ENCODE measurements at places on chromosomes 11 and 22. TPM values are rescaled to one million over a fixed set of nuclear protein-coding genes. Genes with fewer than 3 reads are reported as not detected.

Gene RNF169
- 39.3 TPM for total RNA-seq

DNA sequence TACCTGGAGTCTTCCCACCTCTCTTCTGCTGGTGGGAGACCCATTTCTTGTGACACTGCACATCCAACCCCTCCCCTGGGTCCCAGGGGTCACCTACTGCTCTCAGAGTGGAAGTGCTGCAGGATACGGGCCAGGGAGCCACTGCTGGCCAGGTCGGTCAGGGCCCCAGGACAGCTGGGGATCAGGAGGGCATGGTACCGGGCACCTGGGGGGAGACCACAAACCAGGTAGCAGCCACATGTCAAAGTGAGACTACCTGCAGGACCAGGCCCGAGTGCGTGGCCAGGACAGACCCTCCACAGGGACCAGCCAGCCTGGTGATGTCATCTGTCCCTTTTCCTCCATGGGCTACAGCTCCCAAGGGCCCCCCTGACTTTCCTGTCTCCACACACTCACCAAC, 3.9 kb downstream of the GATD1 start:
- no peak for DNase-seq

GRCh38 chr11:18934195-18934814, 4.9 kb downstream of the MRGPRX1 start:
- no peak for DNase-seq

DNA sequence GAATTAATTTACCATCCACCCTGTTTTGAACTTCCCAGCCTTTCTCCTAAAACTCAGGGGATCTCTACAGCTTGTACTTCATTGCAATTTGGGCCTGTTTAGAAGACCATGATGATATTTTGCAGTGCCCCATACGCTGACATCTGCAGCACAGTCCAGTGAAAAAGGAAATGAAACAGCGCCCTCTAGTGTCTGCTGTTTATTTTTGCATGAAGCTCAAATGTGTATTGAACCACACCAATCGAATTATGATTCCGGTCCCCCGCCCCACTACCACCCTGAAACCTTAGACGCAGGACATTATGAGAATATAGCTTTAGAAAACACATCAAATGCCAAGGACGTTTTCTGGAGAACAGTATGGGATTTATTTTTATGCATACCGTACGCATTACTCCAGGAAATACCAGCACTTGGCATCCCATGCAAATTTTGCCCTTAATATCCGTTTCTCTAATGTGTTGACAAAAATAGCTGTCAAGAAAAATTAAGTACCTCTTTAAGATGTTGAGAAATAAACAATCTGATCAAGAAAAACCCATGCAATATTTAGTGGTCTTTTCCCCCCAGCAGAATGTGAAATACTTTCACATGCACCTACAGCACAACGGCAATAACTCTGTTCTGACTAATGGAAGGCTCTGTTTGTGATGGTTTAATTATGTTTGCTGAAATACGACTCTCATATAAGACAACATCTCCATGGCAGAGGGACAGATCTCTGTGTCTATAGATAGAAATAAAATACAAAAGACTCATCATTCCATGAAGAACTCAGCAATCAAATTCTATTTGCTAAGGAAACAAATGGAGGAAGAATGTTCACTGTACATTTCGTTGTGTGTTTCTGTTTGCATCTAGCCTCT, 93.9 kb downstream of the TECTA start:
- peak; percentile 23 for DNase-seq

DNA sequence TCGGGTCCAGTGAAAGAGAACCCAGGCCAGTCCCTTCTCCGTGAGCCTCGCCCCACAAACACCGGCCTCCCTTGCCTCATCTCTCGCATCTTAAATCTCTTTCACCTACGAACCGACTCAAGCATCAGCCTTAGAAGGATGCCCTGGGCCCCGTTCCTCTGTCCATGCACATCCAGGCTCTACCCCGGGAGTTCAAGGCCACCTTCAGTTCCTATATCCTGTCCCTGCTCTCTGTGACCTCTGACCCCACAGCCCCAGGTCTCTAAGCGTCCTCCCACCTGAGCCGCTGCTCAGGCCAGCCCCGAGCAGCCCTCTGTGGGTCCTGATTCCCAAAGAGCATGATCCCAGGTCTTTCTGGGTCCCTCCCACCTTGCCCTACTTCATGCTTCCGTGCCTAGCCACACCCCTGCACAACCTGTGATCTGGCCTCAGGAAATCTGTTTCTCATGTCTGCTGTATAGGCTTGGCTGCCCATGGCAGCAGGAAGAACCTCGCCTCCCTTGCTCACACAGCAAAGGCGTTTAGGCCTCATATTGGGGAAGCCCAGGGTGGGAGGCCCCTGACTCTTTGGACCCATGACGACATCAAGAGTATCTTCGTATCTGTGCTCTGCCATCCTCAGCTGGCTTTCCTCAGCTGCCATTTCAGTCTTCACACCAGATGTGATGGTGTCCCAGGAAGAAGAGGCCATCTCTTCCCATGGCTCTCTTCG, 77.5 kb upstream of the SEPTIN5 start:
- DNase-seq: no peak

DNA sequence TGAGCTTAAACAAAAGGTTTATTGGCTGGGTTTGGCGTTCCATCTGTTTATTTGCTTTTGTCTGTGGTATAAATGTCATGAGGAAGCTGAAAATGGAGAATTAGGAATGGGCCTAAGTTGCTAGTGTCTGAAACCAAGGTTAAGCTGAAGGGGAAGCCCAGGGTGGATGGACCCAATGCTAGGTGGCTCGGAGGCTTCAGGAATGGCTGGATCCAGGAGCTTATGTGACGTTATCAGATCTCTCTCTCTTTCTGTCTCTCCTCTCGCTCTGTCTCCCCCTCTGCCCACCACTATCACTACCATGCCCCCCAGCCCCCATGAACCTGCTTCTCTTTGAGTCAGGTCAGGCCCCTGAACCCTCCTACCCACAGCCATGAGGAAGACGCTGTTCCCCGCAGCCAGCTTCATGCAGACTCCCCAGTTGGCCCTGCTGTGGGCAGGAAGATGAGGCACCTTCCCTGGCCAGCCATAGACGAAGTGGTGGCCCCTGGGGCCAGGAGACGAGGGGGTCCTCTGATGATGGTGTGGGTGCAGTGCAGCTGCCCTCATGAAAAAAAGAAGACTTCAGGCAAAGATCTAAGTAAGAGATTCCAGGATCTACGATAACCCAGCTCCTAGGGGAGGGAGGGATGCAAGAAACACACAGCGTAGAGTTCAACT, 101.5 kb downstream of the BRD1 start:
- DNase-seq: no peak

DNA sequence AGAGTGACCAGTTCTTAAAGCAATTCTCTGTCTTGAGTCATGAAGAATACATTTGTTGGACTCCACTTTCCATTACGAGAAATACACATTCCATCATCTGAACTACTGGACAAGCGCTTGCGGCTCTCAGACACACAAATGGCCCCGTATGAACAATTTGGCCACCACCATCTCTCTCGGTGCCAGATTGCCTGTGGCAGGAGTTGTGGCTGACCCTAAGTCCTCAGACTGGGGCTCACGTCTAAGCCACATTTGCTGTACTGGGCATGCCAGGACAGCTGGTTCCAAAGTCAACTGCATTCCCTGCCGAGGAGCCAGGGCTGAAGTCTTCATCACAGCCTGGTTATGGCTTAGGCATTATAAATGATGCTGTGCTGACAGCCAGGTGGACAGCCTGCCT, 227.5 kb downstream of the MIAT start:
- DNase-seq: no peak

DNA sequence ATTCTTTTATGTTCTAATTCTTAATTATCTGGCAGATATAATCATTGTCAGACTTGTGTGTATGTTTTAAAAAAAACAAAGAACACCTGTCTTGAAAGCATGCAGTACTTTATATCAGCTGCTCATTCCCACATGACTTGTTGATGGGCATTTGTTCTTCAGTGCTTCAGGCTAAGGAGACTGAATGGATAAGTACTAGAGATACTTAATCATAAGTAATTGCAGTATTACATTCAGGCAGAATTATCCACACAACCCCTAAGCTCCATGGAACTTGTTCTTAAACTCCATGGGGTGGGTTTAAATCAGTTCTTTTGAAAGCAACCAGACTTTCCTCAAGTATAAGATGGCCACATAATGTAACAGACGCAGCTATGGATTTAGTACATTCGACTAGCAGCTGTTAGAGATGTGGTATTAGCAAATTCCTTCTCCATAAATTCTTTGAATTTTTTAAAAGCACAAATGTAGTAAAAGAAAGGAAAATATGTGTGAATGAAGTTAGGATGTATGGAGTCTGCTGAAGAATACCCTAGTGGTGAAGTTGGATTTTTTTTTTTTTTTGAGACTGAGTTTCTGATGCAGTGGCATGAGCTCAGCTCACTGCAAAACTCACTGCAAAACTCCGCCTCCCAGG, 3.0 kb downstream of the JAM3 start:
- DNase-seq: no peak

DNA sequence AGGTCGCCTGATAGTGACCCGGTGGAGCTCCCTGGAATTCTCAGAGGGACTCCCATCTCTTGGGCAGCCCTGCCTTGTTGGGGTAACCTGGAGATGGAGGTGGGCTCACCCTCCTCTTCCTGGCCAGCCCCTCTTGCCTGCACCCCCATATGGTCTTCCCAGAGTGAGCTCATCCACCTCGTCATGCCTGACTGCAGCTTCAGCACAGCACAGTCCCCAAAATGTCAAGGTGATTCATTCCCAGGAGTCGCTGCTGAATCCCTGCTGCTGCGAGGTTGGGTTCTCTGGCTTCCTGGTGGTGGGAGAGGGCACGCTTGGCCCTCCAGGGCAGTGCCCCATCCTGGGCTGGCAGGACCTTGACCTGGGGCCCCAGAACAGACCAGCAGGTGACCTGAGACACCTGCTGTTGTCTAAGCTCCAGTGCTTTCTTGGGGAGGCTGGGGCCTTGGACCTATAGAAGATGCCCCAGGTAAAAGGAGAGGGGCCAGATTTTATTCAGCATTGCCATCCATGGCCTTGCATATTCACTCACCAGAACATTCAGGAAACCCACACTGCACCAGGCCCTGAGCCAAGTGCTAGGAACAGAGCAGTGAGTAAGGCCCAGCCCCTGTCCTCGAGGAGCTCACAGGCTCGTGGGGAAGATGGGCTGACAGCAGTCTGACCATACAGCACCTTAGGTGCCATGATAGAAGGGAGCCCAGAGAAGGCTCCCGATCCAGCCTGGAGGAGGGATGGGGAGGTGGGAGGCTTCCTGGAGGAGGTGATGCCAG, 72.9 kb downstream of the CACNA1I start:
- DNase-seq: no peak

DNA sequence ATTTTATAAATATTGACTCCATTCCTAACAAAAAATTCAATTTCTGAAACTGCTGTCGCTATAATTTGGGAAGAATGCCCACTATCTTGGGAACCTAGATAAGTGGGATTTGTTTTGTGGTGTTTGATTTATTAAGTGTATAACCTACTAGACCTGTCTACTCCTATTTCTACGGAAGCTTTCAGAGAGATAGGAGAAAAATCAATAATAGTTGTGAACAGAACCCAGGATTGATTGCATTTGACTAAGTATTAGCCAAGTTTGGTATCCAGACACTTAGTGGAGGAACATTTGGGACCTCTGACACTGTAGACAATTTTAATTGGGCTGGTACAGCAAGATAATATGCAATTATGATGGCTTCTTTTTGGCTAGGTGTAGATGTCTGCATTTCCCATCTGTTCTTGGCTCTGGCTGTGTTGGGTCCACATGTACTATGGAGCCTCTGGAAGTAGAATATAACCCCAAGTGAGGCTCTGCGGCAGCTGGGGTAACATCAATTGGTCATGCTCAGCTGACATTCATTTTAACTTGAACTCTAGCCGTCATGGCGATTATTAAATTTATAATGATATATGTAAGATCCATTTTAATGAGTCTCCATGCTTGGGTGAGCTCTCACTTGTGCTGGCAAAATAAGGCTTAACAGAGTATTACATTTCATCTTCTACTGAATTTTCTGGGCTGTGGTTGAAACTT, 111.5 kb upstream of the E2F8 start:
- DNase-seq: no peak

Gene C11orf16
- total RNA-seq: not detected

DNA sequence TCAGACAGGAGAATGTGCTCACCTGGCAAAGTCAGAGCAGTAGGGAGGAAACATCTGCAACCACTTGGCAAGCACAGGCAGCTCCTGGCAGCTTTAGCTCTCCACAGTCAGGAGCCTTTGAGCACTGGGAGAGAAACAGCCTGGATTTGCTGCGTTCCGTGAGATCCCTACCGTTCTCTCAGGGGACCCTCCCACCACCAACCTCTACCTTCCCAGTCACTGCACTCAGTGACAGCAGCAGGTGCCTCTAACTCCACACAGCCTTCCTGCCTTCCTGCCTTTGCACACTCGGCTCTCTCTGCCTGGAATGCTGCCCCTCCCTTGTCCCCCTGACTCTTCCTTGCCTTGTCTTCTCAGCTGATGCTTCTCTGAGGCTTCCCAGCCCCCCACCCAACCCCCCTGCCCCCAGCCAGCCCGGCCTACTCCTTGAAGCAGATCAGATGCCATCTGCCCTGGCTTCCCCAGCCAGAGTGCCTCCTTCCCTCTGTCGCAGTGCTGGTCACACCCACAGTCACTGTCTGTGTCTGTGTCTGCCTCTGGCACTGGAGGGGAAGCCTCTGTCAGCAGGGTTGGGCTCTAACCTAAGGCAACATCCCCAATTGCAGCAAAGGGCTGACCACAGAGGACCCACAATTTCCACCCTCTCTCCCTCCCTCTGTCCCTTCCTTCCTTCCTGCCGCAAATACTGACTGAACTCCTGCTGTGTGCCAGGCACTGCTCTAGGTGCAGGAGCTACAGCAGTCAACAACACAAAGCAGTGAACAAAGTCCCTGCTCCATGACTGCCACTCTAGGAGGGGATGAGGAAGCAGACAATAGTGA, 14.9 kb upstream of the TSKU start:
- no peak for DNase-seq

Gene GRAP2
- total RNA-seq: 2.7 TPM

GRCh38 chr11:204587-205109, 2.6 kb downstream of the BET1L start:
- DNase-seq: no peak

DNA sequence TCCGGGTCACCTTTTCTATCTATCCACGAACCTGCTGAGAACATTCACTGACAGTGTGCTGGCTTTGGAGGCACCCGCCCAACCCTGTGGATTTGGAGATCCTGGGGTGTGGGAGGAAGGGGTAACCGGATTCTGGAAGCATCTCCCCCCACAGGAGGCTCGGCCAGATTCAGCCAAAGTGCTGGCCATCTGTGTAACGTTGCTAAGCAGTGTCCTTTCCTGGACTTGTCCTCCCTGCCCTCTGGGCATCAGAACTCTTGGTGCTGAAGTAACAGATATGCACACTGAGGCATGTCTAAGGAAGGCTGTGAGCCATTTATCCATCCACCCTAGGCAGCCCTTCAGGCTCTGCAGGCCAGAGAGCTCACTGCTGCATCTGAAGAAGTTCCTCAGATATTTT, 85.7 kb downstream of the SNX19 start:
- DNase-seq: no peak
